ENCODE measurements at places on chromosomes 13 and 19.

DNA sequence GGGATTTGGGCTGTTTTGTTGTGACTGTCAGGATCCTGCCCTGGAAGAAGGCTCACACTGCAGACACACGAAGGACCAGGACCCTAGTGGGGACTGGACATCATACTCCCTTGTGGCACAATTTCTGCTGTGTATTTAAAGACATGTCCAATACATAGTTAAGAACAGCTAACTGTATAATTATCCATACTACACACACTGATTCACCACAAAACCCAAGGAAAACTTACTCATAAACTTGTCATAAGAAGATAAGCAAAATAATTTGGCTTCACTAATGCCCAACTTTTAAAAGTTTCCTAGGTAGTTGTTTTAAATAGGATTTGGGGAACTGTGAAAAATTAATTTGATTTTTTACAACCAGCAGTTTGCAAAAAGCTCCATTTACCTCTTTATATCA is 46.1 kb downstream of the LATS2 start:
- DNase-seq = no peak

GRCh38 chr19:38544569-38545315 is 73.0 kb downstream of the MAP4K1 start:
- no peak for DNase-seq

DNA sequence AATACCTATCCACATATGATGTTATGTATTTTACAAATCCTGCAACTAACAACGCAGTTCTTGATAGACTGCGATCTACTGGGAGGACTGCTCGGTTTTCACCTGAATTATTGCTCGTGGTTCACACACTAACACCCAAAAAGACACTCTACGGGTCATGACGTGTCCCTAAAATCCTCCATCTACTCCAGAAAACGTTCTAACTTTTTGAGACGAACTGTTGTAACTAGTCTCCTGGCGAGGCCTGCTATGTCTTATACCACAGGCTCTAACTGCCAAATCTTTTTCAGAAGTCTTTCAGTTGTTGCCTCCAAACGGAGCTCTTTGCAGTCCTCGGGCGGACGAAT is 108.2 kb downstream of the KCNRG start:
- no peak for DNase-seq

GRCh38 chr19:33300009-33300893 is 2.1 kb downstream of the CEBPA start:
- no peak for DNase-seq

GRCh38 chr13:36872621-36873020 is 47.4 kb downstream of the SMAD9 start:
- no peak for DNase-seq

Data from germinal center (tissue), 1 donor.